Fibroblast of skin of right biceps (primary cell): ENCODE measurements at places on chromosomes 12 and 14.
A peak's percentile ranks its signal among the peaks of the same experiment; 100 is the strongest.

GRCh38 chr12:40464121-40464520 lies 228.1 kb upstream of the CNTN1 start:
- DNase-seq: no peak

DNA sequence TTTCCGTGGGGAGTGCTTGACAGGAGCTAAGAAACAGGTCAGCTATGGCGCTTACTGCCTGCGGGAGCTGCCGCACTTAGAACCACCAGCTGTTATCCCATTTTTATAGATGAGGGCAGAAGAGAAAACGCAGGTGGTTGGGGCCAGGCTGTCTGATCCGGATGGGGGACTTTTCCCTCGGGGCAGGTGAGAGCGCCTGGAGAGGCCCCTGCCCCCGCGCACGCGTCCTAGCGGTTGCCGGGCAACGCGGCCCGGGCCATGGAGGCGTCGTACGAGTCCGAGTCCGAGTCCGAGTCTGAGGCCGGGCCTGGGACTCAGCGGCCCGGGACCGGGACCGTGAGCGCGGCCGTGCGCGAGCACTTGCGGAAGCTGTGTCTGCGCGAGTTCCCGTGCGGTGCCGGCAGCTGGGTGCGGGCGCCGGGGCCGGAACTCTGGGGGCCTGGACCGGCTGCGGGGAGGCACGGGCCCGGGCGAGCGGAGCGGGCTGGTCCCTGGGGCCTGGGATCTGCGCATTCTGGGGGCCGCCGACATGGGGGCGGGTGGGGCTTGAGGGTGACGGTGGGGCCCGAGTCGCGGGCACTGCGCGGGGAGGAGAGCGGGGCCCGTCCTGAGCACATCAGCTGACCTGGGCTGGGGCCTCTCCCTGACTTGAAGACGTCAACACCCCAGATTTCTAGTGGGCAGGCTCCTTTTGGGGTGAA lies at the start of gene LRRC43:
TSS of gene LRRC43 (plus strand) at position 237 of the 701 bp plus-strand sequence. CDS start at position 259, 22 bp downstream.
- DNase-seq: peak; percentile 24

- DNase-seq: peak; percentile 16
Observed at GRCh38 chr14:25537846-25538455, 488.0 kb upstream of the STXBP6 start.

DNA sequence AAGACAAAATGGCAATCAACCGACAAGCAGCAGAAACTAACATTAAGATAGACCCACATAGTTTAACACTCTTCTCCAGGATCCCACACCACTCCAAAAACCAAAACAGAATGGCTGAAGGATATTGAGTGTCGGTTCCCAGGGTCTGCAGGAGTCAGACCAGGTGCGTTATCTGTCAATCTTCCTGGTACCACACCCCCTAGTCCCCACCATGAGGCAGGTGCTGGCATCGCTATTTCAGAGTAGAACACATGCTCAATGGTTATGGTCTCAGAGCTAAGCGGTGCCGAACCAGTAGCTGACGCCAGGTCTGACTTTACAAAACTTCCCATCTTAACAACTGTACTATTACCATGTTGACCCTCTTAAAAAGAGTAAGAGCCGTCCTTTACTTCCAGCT lies 10.2 kb downstream of the STX2 start:
- no peak for DNase-seq

GRCh38 chr14:95520346-95520745 lies 3.9 kb upstream of the SYNE3 start:
- no peak for DNase-seq

- no peak for DNase-seq
Observed at GRCh38 chr12:131536337-131536736, 174.6 kb upstream of the SFSWAP start.

DNA sequence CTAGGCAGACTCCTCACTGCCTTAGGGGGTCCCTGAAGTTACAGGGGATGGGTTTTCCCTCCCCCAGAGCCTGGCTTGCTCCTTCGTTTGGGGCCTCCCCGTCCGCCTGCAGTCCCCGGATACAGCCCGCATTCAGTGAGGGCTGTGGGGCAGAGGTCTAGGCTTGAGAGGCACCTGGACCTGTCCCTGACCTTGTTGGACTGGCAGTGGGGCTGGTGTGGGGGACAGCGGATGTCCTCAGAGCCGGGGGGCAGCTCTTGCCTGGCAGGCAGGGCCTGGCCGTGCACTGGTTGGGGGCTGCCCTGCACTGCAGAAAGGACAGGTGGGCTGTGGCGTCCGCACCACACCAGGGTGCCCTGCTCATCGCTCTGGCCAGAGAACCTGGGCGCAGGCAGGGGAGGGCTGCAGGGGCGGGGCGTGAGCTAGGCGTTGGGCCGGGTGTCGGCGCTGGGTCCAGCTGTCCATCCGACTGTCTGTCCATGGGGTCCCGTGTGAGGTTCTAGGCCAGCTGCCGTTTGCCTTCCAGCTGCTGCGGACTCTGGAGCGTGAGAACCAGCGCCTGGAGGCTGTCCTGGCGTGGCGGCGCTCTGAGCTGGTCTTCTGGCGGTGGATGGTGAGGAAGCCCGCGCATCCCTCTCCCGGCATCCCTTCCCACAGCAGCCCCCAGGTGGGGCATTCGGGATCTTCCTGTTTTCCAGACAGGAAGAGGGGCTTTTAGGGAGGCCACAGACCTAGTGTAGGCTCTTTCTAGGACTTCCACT lies 6.0 kb downstream of the TEDC1 start:
- no peak for DNase-seq

DNA sequence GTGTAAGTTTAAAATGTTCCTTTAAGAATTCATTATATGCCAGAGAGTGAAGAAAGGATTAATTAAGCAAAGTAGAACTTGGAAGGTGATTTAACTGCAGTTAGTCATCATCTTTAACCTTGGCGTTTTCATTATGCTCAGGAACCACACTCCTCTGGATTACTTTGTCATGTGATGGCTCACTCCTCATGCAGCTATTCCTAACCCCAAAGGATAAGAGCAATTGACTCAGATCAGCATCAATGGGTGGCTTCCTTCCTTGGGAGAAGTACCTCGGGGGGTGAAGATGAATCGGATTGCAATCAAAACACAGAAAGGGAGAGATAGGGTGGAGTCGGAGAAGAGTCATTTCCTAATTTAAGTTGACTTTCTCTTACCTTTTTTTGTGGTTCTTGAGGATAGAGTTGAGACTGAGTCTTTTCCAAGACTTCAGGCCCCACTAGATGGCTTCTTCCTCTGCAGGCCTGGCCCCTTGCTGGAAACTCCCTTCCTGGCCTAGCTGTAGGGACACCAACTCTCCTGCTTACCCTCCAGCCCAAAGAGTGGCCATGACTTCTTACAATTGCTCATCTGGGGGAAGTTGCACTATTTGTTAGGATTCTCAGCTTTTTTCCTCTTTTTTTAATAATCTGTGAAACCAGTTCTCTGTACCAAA lies 238.6 kb upstream of the DDHD1 start:
- DNase-seq: peak; percentile 96

- DNase-seq: no peak
Observed at GRCh38 chr12:15697201-15697600, 92.0 kb downstream of the EPS8 start.

GRCh38 chr12:26696613-26697092 lies 136.3 kb downstream of the ITPR2 start:
- no peak for DNase-seq
